CD4-positive, CD25-positive, alpha-beta regulatory T cell (primary cell): ENCODE measurements at places on chromosomes 2 and 18.

- no peak for DNase-seq
These were observed 50.6 kb upstream of the PTPRM start for GRCh38 chr18:7516266-7517117.

- DNase-seq: no peak
These were observed 37.9 kb downstream of the CDH20 start for GRCh38 chr18:61371111-61371510.

DNA sequence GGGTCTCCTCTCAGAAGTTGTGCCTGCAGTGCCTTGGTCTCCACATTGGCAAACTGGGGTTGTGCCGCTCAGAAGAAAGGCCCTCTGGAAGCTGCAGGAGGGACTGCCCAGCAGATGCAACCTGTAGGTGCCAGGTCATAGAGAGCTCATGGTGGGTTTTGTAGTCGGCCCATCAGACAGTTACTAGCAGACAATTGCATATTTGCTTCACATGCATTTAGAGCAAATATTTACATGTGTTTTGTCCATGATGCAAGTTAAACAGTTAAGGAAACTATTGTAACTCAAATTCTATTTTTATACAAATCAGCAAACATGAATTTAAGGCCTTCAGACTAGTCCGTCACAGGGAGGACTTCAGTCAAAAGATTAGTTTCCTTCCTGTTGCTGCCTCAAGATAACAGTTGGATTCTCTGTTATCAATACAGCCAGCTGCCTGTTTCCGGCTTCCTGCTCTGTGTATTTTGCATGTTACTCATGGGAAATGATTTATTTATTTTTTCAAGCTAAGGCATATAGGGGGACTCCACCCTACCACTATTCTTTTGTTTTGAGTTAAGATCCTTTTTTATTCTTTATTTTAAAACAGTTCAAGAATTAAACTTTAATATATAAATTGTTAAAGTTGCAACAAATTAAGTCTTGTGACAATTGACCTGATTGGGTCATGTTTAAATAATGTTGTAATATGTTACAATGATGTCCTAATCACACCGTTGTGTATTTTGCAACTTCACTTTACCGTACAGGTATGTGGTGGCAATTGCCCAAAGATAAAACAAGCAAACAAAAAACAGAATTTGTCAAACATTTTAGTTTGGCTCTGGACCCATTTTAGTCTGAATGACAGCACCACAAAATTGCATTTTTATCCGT is 133.5 kb downstream of the SPTBN1 start:
- DNase-seq: peak; percentile 83

DNA sequence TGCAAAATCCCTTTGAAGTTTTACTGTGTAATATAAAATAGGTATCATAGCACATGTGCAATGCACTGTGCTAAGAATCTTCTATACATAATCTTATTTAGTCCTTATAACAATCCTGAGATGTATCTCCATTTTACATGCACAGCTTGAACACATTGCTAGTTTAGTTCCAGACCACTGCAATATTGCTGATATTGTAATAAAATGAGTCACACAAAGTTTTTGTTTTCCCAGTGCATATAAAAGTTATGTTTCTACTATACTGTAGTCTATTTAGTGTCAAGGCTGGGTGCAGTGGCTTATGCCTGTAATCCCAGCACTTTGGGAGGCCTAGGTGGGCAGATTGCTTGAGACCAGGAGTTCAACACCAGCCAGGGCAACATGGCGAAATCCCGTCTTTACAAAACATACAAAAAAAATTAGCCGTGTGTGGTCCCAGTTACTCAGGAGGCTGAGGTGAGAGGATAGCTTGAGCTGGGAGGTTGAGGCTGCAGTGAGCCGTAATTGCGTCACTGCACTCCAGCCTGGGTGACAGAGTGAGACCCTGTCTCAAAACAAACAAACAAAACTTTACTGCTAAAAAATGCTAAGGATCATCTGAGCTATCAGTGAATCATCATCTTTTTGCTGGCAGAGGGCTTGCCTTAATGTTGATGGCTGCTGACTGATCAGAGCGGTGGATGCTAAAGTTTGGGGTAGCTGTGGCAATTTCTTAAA is 1.7 kb upstream of the USP14 start:
- no peak for DNase-seq

- DNase-seq: no peak
These were observed 442.3 kb upstream of the RGPD4 start for GRCh38 chr2:107384422-107384821.

- no peak for DNase-seq
These were observed 53.8 kb upstream of the ASB18 start for GRCh38 chr2:236317938-236318396.

GRCh38 chr2:204591225-204591624 is 46.0 kb downstream of the PARD3B start:
- DNase-seq: no peak

DNA sequence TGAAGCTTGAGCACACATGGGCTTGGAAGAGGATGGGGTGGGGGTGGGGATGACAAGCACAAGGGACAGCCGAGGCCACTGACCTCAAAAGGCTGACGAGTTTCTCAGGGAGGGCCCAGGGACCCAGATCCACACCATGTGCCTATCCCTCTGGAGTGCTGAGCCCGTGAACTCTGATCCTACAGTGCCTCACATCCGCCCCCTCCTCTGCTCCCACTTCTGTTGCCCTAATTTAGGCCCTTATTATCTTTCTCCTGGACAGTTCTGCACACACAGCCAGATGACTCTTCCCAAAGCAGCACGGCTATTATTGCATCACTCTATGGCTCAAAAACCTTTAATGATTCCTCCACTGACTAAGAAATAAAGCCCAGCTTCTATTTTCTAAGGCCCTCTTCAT is 24.8 kb downstream of the CYRIA start:
- DNase-seq: no peak

GRCh38 chr2:71720596-71721361 is 267.4 kb downstream of the DYSF start:
- no peak for DNase-seq
